CD8-positive, alpha-beta memory T cell (primary cell): ENCODE measurements at places on chromosomes 16 and 17. TPM values are rescaled to one million over a fixed set of nuclear protein-coding genes. Genes with fewer than 3 reads are reported as not detected.

GRCh38 chr17:19958023-19958422 is 19.6 kb downstream of the AKAP10 start:
- no peak for DNase-seq

GRCh38 chr16:16928532-16929109 is 542.1 kb downstream of the XYLT1 start:
- DNase-seq: no peak

DNA sequence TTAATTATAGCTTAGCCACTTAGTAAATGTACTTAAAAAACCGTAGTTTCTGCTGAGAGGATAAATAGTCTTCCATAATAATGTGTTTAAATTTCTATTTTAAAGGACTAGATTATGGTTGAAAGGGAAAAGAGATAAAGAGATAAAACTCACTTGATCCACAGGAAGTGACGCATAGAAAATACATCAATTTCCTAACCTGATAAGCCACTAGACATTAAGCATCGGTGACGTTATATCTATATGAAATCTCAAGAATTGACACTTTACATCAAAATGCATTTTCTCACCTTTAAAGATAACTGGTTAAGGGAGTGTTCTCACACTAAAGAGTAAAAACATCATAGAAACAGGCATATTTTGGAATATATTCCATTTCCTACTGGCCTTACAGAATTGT is 5.8 kb downstream of the FBXO47 start:
- DNase-seq: no peak

DNA sequence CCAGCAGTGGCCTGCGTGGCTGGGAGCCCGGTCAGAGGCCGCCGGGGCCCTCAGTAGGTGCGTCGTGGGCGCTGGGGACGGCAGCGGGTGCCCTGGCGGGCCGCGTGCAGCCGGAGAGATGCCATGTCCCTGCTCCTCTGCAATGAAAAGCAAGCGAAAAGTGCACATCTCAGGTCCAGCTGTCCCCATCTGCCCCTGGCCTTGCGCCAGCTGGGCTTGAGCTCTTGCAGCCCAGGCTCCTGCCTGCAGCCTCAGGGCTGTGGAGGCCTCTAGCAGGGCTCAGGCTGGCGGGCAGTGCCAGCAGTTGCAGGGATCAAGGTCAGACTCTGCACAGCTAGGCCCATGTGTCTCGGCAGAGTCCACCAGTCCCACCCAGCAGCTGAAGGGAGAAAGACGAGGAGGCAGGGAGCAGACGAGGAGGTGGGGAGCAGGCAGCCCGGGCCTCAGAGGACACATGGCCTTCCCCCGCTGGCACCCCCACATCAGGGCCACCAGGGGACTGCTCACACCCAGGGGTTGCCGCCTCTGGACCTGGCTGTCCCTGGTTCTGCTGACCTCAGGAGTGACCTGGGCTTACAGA is 11.2 kb downstream of the SLC16A3 start:
- no peak for DNase-seq

DNA sequence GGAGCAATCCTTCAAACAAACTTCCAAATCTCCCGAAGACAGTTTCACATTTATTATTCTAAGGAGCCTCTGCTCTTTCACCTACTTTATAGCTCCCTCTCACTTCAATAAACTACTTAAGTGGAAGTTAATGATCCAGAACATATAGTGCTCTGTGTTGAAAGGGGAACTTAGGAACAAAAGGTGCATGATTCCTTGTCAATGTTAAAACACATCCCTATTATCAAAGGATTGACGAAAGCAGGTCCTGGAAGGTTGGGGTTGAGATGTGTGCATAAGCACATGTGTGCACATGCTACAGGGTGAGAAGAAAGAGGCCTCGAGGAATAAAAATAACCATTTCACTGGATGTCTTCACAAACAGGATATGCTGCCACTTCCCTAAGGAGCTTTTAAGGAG is 170.3 kb downstream of the SLC39A11 start:
- no peak for DNase-seq

DNA sequence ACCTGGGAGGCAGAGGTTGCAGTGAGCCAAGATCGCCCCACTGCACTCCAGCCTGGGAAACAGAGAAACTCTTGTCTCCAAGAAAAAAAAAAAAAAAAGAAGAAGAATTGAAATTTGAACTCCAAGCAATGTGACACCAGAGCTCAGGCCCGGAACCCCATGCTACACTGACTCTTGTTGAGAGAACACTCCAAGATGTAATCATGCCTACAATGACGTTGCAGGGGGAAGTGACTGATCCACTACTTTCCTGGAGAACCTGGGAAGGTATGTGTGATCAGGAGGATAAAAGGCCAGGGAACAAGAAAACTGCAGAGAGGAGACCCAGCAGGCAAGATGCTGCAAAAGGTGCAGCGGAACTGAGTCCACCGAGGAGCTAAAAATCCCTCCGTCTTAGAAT is 57.9 kb downstream of the ADCY9 start:
- no peak for DNase-seq

DNA sequence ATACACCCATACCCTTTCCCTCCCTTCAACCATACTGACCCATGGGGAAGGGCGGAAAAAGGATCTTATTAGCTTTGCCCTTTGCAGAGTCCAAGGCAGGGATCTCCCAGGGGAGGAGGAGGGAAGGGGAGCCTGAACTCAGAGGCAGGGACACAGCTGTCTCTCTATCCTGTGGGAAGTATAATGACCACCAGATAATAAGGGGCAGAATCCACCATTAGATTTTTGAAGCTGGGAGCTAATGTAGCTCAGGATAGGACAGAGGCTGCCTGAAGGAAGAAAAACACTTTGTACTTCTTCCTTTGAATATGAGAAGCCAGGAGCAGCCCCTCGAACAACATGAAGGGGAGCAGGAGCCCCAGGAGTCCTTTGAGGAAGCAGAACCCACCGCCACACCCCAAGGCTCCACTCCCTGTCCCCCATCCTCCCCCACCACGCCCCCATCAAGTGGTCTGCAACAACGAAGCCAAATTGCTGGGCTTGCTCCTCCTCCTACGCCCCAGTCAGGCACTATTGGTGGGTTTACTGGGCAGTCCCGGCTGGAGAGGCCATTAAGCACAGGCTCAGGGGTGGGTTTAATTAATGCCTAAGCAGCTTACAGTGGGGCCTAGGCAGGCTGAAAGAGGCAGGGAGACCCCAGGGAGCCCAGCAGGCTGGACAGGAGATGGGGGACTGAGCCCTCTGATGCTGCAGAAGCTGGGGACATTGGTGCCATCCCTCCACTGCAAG is 5.3 kb downstream of the MPP2 start:
- no peak for DNase-seq

GRCh38 chr17:55690105-55690508 is 32.6 kb downstream of the TMEM100 start:
- DNase-seq: no peak

DNA sequence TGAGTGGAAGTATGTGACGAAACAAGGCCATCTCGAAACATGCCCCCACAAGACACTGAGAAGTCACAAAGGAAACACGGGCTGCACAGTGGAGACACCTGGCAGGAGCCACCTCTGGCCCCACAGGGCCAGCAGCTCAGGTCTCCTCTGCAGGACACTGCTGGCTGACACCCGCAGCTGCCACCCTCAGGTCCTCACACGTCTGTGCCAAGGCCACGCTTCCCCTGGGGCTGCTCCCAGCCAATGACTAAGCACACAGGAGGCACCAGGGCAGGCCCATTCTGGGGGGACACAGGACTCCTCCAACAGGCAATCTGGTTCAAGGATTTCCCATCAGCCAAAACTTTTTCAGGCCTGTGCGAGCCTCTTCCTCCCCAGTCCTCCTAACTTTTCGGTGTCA is 36.4 kb downstream of the MBTPS1 start:
- DNase-seq: no peak

- no peak for DNase-seq
Observed at GRCh38 chr16:86733546-86734254, 155.4 kb downstream of the FOXL1 start.

DNA sequence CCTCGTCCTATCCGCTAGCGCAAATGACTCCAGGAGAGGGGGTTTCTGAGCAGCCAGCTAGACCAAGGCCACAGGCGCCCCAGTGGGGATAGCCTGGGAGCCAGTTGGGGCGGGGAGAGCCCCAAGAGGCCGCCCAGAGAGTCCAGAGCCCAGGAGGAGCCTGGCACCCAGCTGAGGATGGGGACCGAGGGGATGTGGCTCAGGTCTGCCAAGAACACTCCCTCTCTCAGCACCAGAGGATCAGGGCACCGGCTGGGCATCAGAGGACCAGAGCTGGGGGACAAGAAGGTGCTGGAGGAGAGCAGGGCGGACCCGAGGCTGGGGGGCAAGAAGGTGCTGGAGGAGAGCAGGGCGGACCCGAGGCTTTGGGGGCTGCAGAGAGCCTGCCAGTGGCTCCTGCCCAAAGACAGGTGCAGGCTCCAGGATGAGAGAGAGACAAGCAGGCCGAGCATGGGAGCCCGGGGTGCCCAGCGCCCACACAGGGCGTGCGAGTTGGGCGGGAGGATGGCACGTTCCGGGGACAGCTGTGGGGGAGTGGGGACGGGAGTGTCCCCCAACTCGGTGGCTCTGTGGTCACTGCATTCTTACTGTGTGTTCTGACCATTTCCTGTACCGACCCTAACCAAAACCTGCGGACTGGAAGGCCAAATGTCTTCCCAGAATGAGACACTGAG is 39.4 kb downstream of the TIMM22 start:
- DNase-seq: no peak

DNA sequence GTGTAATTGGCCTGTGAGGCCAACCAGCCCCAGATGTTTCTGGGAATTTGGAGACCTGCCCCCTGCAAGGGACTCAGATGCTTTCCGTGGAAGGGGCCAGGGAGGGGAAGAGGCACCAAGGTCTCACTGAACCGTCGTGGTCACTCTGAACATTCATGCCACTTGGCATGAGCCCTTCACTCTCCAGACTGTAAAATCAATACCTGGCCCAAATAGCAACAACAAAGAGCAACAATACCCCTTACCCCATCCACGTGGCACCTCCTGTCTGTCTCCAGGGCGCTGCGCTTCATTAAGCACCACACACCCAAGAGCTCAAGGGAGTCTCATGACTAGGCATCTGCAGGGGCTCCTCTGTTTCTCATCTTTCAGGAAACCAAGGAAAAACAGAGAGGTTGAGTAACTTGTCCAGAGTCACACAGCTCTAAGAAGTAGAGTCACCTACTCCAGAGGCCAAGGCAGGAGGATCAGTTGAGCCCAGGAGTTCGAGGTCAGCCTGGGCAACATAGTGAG is 52.8 kb downstream of the SOCS1 start:
- DNase-seq: no peak

GRCh38 chr17:55845385-55845784 is 94.5 kb downstream of the PCTP start:
- no peak for DNase-seq

GRCh38 chr16:74710401-74710800 is 9.7 kb upstream of the MLKL start:
- DNase-seq: no peak

GRCh38 chr16:55364811-55365210 is 40.8 kb downstream of the IRX6 start:
- DNase-seq: no peak

- no peak for DNase-seq
Observed at GRCh38 chr17:65279456-65279855, 142.3 kb downstream of the RGS9 start.

DNA sequence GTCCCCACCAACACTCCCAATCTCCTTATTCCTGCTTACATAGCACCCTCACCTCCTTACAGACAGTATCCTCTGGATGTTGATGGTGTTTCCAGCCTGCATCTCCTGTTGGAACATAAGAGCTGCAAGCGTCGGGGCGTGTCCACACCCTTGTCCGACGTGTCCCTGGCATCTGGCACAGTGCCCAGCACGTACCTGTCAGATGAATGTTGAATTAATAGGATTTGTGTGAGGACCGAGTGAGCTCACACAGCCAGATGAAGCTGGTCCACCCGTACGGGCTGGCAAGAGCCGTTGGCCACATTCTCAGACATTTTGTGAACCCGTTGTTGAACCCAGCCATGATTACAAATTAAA is 12.2 kb upstream of the CBX4 start:
- DNase-seq: no peak

DNA sequence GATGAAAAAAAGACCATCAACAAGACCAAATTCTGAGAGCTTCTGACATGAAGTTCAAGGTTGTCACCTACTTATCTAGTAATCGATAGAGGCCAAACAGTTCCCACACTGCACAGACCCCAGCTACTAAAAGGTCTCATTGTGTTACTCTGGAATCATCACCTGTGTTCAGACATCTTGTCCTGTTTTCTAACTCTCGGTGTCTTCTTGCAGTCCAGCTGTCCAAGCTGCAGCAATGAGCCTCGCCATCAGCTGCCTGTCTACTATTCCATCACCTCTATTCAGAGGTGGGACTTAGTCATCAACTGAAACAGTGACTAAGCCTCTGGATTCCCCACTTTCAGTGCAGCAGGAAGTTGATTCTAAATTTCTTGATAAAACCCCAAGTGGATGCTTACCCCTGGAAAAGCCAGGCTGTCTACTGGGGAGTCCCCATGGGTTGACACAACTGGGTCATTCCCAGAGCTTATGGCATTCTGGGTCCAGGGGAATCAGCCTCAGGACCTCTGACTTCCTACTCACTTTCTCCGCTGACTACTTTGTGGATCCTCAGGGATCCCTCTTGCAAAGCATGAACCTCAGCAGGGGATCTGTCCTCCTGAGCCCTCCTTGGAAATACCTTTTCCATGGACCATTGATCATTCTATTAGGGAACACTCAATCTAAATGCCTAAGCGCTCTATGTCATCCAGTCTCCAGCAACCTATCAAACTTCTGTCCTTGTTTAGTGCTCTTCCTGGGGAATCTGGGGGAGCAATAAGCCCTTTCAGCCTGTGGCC is 46.5 kb downstream of the HNF1B start:
- DNase-seq: no peak

DNA sequence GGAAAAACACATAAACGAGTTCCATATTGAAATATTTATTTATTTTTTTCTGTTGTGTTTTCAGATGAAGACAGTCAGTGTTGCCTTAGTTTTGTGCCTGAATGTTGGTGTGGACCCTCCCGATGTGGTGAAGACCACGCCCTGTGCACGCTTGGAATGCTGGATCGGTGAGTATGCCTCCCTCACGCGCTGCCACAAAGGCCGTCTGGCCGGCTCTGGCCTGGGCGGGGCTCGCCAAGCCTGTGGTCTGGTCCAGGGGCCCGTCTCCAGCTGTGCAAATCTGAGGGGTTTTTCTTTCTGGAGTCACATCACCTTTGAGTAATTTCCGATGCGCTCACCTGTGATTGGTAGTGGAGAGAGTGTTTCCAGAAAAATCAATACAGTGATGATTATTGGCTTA is 81.0 kb downstream of the RPTOR start:
- DNase-seq: no peak

GRCh38 chr17:28470914-28471366 is 2.5 kb upstream of the SLC13A2 start:
- no peak for DNase-seq

- no peak for DNase-seq
Observed at GRCh38 chr17:64765191-64765889, 103.2 kb upstream of the SMURF2 start.

DNA sequence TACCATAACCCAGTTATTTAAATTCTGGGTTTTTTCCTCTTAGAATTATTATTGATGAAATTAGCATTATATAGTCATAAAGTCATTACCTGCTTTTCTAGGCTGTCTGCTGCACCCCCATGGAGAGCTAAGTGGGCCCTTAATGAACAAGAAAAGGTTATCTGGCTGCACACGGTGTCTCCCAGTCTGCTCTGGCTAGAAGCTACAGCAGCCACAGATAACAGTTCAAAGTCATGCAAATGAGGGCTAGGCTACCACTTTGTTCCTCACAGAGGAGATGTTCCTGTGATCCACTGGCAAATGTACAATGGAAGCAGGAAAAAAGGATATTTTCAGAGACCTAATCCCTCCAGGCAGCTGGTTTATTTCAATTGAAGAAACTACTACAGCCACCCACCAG is 112.1 kb downstream of the SNX11 start:
- no peak for DNase-seq

The GSDMA gene
- 0.14 TPM for polyA plus RNA-seq

The TBC1D3G gene
- not detected for polyA plus RNA-seq

The RNF227 gene
- polyA plus RNA-seq: 3.3 TPM

The CBLN1 gene
- polyA plus RNA-seq: not detected

The NPIPB2 gene
- polyA plus RNA-seq: 1.3 TPM
